Central memory CD4-positive, alpha-beta T cell (primary cell): ENCODE measurements at places on chromosomes 1 and 21.

GRCh38 chr1:169426174-169426705, 1.0 kb downstream of the CCDC181 start:
- no peak for DNase-seq

DNA sequence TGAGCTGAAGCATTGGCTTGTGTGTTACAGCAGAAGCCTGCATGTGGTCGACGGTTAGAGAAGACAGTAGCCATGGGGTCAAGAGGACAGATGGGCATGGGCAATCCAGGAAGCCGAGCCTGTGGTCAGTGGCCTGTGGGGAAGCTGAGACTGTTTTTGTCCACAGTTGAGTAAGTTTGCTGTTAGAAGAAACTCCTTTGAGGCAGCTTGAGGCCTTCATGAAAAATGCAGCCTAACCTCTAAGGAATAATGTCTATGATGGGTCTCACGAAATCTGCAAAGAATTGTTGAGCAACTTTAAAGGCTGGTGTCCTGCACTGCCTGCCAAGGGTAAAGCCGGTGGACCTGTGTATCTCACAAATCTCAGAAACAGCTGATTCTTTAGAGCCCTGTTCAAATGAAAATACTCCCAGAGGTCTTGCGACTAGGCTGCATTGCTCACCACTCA, 322.4 kb downstream of the SETD4 start:
- no peak for DNase-seq

- DNase-seq = no peak
These were observed 41.0 kb downstream of the NFIA start for GRCh38 chr1:61123326-61123725.

- DNase-seq = peak; percentile 29
These were observed 1.4 kb downstream of the MAGI3 start for GRCh38 chr1:113391649-113392271.

DNA sequence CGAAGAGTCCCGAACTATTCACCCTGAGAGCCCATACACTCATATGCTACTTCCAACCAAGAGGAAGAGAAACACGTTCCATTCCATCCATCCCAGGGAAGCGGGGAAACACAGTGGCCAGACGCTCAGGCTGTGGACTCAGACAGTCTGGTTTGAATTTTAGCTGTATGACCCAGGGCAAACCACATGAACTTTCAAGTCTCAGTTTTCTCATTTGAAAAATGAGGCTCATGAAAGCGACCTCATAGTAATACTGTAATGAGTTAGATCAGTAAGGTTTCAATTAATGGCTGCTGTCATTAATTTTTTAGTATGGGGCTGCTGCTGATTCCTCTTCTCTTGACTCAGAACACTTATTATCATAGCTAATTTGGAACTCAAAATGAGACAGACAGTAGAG, 1.5 kb downstream of the FCRL4 start:
- no peak for DNase-seq

DNA sequence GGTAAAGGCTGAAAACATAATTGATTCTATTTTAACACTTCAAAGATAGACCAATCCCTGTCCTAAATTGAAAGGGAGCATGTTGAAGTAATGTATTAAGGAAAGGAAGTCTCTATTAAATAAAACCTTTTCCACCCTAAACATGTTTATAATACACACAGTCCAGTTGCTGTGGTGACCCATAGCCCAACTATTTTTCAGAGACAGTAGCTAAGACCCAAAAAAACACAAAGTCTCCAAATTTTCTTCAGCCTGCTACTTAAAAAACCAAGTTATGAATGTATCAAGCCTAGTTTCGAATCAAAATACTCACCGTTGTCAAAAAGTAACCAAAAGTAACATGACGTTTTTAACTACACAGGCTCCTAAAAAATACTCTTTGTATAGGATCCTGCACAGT, 1.6 kb downstream of the ELK4 start:
- no peak for DNase-seq

GRCh38 chr1:182129398-182129797, 67.9 kb upstream of the ZNF648 start:
- no peak for DNase-seq

GRCh38 chr1:219506473-219506899, 106.4 kb downstream of the ZC3H11B start:
- no peak for DNase-seq

DNA sequence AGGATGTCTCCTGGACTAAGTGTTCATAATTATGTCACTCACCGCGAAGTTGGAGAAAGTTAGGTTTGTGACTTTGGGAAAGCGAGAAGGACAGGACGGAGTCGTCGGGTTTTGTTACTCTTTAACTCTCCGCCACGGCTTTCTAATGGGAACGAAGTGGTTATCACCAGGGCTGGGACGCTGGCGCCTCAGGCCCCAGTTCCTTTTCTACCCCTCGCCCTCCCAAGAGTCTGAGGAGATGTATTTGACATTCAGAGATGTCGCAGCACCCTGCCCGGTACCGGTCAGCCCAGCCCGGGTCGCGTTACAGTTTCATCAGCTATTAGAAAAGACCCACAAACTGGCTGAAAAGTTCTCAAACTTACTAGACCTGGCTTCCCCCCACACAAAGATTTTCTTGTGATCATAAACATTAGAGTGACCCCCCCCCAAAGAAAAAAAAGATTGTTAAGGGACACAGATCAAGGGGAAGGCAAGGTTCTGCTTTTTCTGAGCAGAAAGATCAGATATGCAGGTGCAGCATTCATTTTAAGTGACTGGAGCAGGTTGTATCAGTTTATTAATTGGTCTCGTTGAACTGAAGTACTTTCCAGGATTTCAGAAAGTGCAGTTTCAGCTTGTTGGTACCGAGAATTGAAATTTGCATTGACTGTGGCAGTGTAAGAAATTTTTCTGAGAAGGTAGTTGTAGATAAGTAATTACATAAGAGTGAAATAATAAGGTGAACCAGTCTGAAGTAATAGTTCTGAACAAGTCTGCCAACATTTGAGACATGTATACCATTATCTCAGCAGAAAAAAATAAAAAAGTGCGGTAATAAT, 859 bp upstream of the ZBTB18 start:
- DNase-seq = peak; percentile 3

DNA sequence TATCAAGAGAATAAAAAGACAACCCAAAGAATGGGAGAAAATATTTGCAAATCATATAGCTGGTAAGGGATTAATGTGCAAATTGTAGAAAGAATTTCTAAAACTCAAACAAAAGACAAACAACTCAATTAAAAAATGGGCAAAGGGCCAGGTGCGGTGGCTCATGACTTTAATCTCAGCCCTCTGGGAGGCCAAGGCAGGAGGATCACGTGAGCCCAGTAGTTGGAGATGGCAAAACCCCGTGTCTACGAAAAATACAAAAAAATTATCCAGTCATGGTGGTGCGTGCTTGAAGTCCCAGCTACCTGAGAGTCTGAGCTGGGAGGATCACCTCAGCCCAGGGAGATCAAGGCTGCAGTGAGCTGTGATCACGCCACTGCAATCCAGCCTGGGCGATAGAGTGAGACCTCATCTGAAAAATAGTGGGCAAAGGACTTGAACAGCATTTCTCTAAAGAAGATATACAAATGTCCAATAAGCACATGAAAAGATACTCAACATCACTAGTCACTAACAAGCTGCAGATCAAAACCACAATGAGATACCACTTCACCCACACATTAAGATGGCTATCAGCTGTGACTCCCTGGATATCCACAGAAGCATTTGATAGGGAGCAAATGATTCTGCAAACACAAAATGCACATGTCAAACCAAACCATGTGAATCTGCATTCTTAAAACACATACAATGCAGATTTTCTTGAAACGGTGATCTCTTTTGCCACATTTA, 20.9 kb downstream of the SLC30A1 start:
- DNase-seq = no peak

DNA sequence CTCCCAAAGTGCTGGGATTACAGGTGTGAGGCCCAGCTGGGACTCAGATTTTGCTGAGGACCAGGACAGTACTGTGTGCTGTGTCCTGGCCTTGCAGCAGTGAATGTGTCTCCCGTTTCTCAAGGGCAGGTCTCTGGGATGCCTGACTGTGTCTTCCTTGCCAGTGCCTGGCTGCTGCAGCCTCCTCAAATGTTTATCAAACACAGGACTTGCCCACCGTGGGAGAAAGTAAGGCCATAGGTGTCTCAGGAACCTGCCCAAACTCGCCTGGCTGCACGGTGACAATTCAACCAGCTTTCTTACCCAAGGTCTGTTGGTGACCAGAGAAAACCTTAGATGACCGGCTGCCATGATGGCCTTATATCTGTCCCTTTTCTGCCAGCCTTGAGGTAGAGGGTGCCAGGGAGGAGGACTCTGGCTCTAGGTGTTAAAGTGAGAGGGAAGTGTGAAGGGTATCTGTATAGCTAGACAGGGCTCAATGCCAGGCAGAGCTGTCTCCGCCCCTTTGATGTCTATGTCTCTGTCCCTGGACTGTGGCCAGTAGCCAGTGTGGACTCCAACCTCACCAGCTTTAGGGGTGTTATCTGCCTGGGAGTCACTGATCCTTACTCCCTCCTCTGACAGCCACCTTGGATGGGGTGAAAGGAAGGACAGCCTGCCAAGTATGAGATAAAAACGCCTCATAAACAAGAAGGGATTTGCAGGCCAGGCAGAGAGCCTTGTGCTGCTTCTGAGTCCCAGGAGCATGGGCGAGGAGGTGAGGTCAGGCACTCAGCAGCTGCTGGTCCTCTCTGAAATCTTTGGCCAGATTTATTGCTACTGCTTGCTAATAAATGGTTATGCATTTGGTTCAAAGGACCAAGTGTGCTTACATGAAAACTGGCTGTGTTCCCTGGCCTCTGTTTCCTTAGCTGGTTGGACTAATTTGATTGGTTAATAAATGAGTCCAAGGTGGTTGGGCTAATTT, 22.3 kb downstream of the IL6R start:
- no peak for DNase-seq

DNA sequence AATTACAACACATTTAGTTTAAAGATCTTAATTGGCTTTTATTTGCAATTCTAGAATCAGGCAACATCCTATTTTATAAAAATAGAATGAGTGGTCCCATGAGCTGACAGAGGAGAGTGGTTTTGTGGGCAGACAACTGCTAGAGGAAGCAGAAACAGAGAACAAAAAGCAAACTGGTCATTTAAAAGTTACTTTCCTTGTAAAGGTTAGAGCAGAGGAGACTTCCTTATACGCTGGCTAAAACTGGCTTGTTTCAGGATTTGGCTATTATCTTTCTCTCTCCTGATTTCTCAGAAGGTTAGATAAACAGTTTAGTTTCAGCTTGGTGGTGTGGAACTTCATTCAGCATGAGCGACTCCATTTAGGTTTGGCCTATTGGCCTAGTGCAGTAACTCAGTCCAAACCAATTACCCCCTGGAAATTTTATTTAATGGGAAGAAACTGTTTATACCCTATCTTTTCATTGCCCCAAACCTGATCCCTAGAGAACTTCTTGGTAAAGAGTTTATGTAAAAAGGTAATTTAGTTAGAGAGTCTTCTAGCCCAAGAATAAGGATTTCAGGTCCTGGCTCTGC, 32.2 kb upstream of the IL20 start:
- DNase-seq = no peak

- DNase-seq = no peak
These were observed 1967.4 kb downstream of the NCAM2 start for GRCh38 chr21:22965455-22966135.

GRCh38 chr1:207812778-207813511, 61.1 kb downstream of the CD46 start:
- no peak for DNase-seq

DNA sequence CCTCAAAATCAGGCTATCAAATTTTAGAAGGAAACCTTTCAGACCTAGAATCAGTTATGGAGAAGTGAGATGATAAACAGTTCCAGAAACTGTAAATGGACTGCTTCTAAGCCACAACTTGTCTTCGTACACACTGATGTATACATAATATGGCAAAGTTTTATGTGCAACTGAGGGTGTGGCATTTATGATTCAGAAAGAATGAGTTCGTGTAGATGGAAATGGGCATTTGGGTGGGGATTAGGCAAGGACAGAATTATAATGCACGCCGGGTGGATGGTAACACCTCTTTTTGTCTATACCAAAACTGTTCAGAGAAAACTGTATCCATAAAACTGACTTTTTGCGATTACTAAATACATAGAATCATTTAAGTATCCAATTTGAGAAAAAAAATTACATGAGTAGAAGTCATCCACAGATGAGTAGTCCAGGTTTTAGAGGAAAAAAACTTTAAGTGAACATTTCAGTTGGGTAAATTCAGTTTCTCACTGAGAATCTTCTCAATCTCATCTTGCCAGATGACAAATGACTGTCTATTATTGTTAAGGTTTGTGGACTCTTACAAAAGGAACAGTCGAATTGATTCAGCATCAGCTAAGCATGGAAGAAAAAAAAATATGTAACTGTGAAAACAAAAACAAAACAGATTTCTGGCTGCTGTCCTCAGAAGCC, 22.5 kb downstream of the ERRFI1 start:
- no peak for DNase-seq

GRCh38 chr1:167529829-167530474, 11.6 kb upstream of the CD247 start:
- no peak for DNase-seq

DNA sequence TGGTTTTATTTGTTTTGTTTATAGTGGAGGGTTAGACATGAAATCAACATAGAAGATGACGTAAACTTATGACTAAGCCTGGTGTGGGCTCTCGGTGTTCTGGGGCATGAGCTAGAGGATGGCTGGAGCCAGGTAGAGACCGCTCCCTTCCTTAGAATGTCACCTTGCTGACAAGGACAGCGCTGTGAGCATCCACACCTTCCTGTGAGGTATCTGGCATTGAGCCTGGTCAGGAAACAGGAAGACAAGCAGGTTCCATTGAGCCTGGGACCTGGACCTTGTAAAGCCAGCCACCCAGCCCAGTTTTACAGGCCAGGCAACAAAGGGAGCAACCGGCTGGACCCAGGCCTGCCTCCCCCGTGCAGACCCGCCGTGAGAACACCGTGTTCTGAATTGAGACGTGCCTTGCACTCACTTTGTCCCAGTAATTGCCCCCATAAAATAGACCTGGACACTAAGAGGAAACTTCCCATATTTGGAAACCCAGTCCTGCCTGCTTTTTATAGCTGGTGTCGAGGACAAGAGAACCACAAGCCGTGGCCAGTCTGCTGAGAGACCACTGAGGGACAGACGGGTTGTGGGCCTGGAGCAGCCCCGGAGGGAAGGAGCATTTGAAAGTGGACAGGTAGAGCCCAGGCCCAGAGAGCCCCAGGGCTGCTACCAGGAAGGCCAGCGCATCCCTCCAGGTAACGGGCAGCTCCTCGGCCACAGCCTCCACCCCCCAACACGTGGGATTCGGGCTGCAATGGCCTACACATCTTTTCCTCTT, 78.0 kb downstream of the PDE9A start:
- DNase-seq = no peak

DNA sequence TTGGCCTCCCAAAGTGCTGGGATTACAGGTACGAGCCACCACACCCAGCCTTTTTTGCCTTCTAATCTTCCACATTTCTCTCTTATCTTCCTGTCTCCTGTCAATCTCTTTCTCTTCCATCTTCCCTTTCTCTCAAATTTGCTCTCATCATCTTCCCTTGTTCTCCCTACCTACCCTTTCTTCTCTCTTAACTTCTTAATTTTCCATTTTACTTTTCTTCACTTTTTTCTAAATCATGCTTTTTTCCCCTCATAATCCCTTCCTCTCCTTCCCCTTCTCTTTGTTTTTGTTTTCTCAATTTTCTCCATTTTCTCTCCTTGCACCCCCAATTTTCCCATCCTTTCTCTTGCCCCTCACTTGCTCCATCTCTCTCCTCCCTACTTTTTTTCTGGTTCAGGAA, 545.7 kb downstream of the OMA1 start:
- no peak for DNase-seq

- no peak for DNase-seq
These were observed 78.9 kb downstream of the DENND1B start for GRCh38 chr1:197696372-197696771.

GRCh38 chr21:45994759-45995685, 13.5 kb downstream of the COL6A1 start:
- DNase-seq = no peak
